ENCODE measurements at places on chromosomes 6 and 20.

DNA sequence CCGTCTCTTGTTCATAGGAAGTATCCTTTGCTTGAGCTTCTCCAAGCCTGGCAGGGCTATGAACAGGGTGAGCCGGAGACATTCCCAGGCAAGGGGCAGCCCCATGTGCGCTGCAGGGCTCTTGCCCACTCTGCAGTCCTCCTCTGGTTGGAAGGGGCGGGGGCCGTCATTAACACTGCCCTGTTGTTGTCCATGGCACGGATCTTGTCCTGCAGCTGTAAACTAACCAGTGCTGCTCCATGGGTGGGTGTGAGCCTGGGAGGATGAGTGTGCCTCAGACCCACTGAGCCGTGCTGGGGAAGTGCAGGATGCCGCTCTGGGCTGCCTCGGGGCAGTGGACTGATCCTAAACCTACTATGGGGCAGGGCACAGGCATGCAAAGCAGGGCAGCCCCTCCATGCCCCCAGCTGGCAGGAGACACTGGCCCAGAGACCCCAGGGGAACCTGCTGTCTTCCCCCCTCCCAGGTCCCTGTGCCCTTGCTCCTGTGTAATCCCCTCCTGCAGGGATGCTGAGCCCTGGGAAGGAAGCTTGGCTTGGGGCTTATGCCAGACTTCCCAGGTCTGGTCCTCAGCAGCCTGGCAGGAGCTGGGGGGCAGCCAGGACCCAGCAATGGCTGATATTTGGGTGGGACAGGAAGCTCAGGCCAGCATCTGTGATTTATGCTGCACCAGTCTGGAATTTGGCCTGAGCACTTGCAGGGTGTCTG, 8.5 kb downstream of the EBF4 start:
- DNase-seq, result no peak

DNA sequence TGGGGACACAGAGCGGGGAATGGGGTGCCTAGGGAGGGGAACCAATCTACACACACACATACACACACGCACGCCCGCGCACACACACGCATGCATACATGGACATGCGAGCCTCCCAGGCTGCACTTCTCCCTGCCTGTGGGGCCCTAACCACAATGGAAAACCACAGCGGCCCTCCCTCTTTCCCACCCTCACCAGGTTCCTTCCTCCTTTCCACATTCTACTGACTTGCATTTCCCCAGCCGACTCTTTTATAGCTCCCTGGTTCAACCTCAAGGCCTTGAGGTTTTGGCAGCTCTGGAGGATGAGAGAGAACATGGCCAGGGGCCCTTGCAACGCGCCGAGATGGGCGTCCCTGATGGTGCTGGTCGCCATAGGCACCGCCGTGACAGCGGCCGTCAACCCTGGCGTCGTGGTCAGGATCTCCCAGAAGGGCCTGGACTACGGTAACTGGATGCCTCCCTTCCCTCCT, at the start of gene BPI:
BPI (plus strand) TSS at position 249 of the 472 bp plus-strand sequence; CDS start at position 317, 68 bp downstream.
- DNase-seq, result no peak

DNA sequence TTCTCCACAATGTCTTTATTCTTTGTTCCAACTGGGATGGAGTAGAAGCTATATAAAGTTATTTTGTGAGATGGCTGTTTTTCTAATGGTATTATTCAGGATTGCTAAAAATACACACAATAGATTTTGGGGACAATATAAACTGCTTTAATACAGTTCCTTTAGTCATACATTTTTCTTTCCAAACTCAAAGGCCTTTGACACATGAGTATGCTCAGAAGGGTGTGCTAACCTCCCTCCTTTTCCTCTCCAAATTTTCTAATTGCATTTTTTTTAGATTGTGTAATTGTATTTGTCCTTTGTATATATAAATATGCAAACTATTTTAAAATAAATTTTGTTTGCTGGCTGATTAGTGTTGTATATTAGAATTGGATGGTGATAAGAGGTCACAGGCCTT, 119.6 kb upstream of the FOXO3 start:
- no peak for DNase-seq

- DNase-seq, result no peak
Measured at GRCh38 chr20:38181971-38182370, 16.9 kb upstream of the TGM2 start.

- DNase-seq, result no peak
Measured at GRCh38 chr20:62277253-62277652, 25.5 kb upstream of the ADRM1 start.

DNA sequence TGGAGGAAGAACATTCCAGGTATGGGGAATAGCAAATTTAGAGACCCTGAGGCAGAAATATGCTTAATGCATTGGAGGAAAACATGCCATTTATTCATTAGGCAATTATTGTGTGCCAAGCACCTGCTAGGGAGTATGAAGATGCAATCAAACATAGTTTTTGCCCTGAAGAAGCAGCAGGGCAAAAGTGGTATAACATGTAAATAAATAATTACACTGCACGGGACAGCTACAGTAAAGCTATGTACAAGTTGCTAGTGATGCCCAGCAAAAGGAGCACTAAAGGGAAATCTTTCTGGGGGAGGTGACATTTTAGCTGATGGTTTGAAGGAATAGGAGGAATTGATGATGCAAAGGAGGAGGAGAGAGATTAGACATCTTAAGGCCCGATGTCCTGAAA, 624 bp upstream of the TJAP1 start:
- DNase-seq, result no peak

DNA sequence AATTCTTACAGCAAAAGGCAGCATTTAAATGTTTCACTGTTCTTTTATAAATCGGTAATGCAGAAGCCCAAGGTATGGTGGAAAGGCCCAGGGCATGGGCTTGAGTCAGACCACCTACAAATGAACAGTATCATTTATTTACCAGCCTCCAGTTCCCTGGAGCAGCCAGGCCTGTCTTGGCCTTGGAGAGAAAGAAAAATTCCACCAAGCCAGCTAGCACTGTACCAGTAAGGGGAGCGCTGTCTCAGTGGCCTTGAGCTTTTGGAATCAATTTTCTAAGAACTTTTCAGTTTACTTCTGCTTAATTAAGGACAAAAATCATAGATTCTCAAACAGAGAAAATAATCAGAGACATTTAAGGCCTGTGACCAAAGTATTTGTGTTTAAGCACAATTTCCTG, 12.3 kb downstream of the NAPB start:
- no peak for DNase-seq

GRCh38 chr6:30748851-30749540, 4.6 kb upstream of the IER3 start:
- no peak for DNase-seq

- DNase-seq, result no peak
Measured at GRCh38 chr20:7375905-7376304, 564.4 kb downstream of the HAO1 start.

DNA sequence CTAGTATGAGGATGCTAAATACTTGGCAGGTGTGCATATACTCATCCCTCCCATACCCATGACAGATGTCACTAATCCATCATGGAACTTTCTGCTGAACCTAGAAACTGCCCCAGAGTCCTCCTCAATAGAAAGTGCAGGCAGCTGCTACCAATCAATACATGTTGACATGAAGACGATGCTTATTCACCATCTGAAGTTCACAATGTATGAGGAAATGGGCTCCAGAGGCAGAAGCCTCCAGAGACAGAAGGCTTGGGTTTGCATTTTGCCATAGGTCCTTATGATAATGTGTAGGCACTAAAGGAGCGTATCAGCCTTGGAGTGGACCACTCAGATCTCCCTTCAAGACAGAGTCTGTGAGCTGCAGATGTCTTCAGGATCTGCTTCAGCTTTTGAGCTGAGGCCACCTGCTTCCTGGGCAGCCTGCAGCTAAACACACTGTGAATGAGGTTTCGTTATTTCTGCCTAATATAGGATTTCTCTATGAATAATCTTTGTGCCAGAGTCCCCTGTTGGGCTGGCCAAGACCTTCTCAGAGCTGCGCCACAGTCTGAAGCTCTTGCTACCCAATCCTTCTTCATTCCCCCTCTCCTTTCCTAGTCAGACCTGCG, 7.5 kb upstream of the KIAA1755 start:
- DNase-seq, result no peak

- DNase-seq, result no peak
Measured at GRCh38 chr6:71395731-71396409, 107.3 kb downstream of the OGFRL1 start.

GRCh38 chr20:9616833-9617461, 102.6 kb downstream of the LAMP5 start:
- DNase-seq, result no peak

- DNase-seq, result no peak
Measured at GRCh38 chr6:90653750-90654149, 66.9 kb upstream of the MAP3K7 start.

DNA sequence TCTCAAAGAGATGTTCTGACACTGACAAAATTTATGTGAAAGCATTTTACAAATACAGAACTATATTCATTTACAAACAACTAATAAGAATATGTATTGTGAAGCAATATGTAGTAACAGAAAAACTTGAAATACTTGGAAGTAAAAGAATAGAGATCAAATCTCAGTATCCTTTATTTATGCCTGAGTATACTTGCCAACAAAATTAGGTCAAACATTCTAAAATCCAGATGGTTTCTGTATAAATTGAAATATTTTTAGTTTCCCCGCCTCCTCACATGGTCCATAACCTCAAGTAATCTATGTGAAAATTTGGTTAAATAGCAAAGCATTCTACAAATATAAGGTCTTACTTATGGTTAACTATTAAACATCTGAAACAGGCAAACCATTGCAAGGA, 545.4 kb downstream of the EYS start:
- no peak for DNase-seq

- no peak for DNase-seq
Measured at GRCh38 chr20:56827763-56828162, 198.7 kb downstream of the TFAP2C start.

GRCh38 chr6:25556516-25556915, 95.5 kb upstream of the SCGN start:
- DNase-seq, result peak; percentile 65

GRCh38 chr6:139693735-139694134, 319.3 kb upstream of the CITED2 start:
- DNase-seq, result no peak

GRCh38 chr6:166616261-166617238, 10.5 kb downstream of the RPS6KA2 start:
- DNase-seq, result no peak

DNA sequence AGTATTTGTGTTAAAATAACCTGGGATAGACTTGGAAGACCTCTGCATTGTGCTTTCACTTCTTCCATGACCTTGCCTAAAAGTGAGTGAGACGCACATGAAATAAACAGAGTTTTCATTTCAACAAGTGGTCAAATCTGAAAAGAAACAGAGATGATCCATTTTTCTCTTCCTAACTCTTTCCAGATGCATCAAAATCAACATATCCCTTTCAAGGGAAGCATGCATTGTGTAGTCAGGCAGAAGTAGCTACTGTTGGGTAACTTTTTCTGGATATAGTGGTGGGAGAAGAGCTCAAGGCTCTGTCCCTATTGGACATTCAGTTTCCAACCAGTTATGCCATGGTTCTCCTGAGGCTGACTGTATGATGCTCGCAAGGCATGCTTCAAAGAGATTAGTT, 233.0 kb upstream of the JAG1 start:
- DNase-seq, result no peak

- DNase-seq, result peak; percentile 29
Measured at GRCh38 chr20:36467076-36467999, 74.0 kb upstream of the MYL9 start.

DNA sequence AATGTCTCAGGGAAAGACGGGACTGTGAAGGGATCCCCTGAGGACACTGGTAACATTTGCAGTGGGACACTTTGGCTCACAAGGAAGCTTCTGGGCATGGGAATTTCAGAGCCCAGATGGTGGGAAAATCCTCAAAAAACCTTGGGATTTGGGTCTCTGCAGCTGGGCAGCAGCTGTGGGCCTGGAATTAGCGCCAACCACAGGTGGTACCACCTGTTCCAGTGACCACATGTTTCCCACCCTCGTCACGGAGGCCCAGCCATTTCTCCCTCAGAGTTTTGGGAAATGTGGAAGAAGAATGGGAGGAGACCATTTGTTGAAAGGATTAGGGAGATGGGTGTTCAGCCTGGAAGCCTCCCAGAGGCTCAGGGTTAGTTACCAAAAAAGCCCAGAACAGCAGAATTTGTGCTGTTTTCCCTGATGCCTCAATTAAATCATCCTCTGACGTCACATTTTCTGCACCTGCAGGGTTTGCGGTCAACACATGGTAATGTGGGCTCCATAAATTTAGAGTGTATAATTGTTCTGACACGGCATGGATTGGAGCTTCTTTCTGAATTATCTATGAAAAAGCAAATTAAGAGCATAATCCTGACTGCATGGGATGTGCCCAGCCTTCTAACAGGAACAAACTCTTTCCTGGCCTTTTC, 34.4 kb downstream of the EDN3 start:
- DNase-seq, result no peak

DNA sequence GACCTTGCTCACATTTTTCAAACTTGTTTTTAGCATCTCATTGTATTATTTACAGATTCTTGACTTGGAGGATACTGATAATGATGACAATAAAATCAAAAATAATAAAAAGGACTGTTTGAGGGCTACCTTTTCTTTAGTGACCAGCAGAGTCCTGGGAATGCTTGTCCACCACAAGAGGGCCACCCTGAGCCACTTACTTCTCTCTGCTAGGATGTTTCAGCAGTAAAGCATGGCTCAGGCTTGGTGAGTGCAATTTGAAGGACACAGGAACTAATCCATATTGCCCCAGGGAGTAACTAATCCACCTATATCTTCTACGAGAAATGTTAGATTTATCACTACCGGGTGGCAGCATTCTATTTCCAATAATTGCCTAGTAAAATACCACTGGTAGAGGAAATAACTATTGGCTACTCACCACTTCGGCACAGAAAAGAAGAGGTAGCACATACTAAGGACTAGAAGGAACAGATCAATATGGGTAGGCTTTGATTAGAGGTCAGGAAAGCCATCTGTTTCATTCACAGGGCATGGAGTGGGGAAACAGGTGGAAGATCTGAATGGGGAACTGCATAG, 5.8 kb upstream of the KIAA0408 start:
- peak; percentile 10 for DNase-seq

GRCh38 chr6:163956571-163957407, 542.3 kb downstream of the QKI start:
- DNase-seq, result peak; percentile 21

- DNase-seq, result no peak
Measured at GRCh38 chr6:131225959-131226358, 90.7 kb downstream of the AKAP7 start.

- DNase-seq, result no peak
Measured at GRCh38 chr6:44034391-44034861, 92.8 kb downstream of the MRPL14 start.

GRCh38 chr20:44692932-44693480, 22.2 kb upstream of the CCN5 start:
- DNase-seq, result no peak

DNA sequence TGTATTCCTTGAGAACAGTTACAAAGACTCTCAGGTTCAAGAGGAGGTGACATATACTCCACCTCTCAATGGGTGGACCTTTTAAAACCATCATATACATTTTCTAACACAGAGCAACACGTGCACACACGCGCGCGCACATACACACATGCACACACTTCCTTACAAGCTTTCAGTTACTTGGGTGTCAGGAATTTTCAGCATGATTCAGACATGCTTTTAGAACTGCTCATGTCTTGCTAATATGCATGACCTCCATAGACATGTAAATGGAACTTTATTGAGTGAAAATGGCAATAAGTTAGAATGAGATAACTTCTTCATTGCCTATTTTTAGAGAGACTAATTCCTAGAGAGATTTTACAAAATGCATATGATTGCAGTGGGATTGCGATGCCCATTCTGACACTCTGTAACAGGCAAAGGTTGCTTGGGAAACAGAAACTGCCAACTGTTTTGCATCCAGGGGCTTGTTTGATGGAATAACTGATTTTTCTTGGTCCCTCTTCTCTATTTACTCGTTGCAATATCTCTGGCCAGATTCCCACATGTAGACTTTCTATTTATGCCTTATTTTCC, 531.4 kb upstream of the RNF217 start:
- DNase-seq, result no peak

All from activated CD8-positive, alpha-beta memory T cell treated with anti-CD3 and anti-CD28 coated beads for 1 hour (primary cell).